ENCODE measurements at places on chromosomes 5 and 9.

- no peak for DNase-seq
Observed at GRCh38 chr5:56498759-56499395, 265.7 kb upstream of the ANKRD55 start.

DNA sequence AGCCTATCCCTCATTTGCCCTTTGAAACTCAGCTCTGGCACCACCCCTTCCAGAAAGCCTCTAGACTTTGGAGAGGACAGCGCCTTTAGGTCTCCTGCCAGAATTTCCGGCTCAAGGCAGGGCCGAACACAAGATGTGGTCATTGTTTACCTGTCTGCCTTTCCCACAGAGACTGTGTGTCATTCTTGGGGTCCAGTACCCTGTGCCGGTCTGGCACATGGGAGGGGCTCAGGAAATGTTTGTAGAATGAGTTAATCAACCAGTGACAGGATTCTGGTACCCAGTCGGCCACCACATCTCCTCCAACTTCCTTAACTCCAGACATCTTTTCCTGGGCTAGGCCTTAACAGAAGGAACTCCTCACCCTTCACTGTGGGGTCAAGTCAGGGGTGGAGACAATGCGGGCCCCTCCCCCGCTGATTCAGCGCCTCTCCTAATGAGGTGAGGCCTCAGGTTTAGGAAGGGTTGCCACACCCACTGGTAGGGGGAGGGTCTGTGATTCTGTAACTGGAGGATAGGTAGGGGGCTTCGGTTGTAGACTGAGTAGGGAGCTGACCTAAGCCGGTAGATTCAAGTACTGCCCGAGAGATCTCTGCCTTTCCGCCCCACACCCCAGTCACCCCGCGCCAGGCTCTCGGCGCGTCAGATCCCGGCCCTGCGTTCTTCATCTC, 29.3 kb downstream of the PCDH1 start:
- DNase-seq: no peak

DNA sequence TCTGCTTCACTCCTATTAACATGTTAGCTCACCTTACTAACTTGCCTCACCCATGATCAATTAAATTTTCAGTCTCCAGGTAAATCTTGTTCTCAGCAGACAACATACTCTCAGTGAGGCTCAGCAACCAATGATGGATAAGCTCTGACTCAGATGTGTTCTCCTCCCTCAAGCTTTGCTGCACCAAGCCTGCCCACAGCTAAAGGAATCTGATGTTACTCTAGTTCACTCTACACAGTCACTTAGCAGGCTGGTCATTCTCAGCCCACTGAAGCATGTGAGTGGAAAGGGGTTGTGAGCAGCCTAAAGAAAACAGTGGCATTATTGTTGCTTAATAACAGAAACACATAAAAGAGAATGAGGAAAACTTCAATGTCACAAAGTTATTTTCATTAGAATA, 37.3 kb upstream of the CTNND2 start:
- no peak for DNase-seq

DNA sequence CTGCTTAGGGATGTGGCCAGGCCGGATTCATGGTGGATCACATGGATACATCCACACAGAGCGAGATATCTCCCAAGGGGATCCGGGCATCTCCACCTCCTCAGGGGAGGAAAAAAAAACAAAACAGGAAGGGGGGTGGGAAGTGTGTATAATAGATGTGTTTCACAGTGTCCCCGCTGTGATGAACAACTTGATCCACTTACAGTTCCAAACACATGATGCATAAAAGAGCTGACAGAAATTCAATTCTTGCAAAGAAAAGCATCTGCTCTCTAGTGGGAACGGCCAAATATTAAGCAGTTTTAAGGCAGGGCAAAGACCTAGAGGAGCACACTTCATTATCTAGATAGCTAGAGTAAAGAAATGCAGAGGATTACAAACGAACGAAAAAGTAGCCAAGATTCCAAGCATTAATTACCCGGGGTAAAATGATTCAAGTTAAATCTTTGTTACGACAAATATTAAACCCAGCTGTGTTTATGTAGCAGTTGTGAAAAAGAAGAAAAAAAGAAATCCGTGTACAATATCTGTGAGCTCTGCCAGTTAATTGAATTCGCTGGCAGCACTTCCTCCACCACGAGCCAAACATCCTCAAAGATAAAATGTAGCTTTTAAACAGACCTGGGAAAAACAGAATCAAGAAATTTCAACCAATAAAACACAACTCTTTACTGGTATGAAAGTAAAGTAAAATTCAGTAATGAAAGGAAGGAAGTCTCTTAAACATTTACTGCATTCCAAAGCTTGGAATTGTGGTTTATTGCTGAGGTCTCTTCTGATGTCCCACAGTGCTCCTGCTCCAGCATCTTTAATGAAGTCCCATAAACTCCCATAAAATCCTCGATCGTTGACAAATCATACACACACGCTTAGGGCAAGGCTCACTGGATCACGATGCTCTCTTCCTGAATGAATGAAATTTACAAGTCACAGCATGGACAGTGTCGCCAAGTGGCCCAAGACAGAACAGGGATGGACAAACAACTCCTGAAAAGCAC, 213.0 kb downstream of the CRB2 start:
- no peak for DNase-seq

DNA sequence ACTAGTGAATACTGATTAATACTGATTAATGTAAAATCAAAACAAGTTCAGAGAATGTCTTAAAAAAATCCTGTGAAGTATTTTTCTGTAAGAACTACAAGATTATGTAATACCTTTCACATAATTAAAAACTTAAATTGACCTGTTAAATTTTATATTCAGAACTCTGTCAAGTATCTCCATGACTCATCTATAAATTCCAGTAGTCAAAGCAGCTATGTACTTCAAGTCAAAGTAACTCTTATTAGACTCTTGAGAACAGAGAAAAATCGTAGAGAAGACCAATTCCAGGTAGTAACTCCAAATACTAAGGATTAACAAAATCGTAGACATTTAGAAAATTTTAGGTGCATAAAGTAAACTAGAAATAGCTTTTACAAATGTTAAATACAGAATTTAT, 77.1 kb downstream of the HOMER1 start:
- no peak for DNase-seq

DNA sequence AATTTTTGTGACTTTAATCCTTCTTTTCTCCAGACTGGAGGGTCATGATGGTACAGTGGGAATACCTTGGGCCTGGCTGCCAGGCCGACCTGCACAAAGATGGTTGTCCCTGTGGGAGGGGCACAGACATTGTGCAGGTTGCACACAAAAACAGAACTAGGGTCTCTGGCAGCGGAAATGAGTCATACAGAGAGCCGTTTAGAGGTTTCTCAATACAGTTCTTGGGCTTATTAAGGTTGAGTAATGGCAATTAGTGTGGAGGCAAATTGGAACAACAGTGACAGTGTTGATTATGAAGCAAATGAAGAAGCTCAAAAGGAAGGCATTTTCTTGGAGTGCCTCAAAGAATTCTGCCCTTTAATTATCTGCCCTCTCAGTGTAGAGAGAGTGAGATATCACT, 173.6 kb downstream of the TENT4A start:
- no peak for DNase-seq

- no peak for DNase-seq
Observed at GRCh38 chr5:1357946-1358725, 13.2 kb upstream of the CLPTM1L start.

- no peak for DNase-seq
Observed at GRCh38 chr5:4636378-4636777, 503.8 kb upstream of the ADAMTS16 start.

DNA sequence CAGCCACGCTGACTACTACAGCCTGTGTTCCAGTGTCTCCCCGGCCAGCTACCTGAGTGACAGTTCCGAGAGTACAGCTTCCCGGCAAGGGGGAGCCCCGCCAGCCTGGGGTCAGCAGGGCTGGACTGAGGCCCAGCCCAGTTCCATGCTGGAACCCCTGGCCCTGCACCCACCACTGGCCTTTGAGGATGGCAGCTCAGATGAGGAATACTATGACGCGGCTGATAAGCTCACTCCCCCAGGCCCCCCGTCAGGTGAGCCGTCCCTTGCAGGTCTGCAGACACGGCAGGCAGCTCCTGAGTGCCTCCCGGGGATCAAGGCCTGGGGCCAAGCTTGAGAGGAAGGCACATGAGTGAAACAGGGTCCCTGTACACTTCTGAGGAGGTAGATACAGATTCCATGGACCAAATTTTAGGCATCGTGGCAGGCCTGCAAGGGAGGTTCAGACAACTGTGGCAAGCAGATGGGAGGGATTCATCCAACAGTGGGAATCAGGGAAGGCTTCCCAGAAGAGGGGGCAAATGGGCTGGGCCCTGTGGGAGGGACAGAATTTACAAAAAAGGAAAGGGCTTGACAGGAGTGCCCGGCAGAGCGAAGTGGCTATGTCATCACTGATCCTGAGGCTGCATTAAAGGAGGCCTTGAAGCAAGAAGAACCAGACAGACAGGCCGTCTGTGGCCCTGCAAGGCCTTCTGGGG, 12.8 kb upstream of the TRMT10B start:
- no peak for DNase-seq

GRCh38 chr5:139733010-139733688, 62.5 kb upstream of the PSD2 start:
- no peak for DNase-seq

- peak; percentile 41 for DNase-seq
Observed at GRCh38 chr9:96751815-96752214, 26.1 kb downstream of the ZNF510 start.
